ENCODE measurements at places on chromosomes 2 and 18.

- no peak for DNase-seq
Measured at GRCh38 chr2:26562811-26563645, 78.1 kb downstream of the CIB4 start.

- DNase-seq = no peak
Measured at GRCh38 chr2:236626391-236627150, 56.9 kb downstream of the ACKR3 start.

- DNase-seq = no peak
Measured at GRCh38 chr2:47737191-47737975, 45.6 kb upstream of the MSH6 start.

- no peak for DNase-seq
Measured at GRCh38 chr18:47800248-47800647, 130.2 kb downstream of the SMAD2 start.

GRCh38 chr2:30358351-30358750 lies 88.7 kb upstream of the LCLAT1 start:
- no peak for DNase-seq

DNA sequence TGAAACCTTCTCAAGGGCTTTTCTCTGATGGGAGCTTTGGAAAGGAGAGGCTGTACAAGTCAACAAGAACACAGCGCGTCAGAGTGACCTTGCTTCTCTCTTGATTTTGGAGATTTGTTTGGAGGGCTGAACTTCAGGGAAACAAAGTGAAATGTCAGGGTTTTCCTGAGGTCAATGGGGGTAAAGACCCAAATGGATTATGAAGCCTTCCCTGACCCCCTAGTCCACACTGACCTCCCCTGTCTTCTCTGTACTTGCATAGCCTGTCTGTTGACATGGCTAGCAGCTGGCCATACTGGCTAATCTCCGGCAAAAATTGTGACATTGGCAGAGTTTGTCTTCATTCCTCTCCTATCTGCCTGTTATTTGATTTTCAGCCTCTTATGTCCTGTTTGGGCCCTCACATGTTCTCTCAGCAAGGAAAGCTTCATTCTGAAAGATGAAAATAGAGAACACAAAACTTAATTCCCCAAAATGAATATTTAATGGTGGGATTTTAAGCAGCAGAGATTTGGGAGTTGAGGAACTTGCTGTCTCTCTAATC lies 149.3 kb upstream of the HAAO start:
- DNase-seq = no peak

GRCh38 chr2:22787745-22788144 lies 597.2 kb upstream of the KLHL29 start:
- no peak for DNase-seq

- DNase-seq = no peak
Measured at GRCh38 chr2:233807966-233808935, 30.1 kb downstream of the MROH2A start.

GRCh38 chr18:48775372-48776155 lies 175.2 kb downstream of the SMAD7 start:
- DNase-seq = no peak

GRCh38 chr2:230877116-230877758 lies 12.5 kb downstream of the ITM2C start:
- no peak for DNase-seq
